ENCODE measurements at places on chromosomes 7 and 10.

DNA sequence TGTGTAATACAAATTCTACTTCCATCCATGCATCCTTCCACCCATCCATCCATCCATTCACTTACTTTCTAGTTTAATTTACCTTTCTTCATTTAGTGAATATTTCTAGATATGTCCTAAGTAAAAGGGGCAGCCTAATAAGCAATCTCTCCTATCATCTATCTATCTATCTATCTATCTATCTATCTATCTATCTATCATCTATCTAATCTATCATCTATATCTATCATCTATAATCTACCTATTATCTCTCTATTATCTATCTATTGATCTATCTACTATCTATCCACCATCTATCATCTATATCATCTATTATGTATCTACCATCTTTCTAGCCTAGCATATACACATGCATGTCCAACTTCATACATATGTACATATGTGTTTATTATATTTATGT, 104.2 kb downstream of the PTPN20 start:
- no peak for DNase-seq

- DNase-seq: no peak
These were observed 88.7 kb downstream of the TMEM168 start for GRCh38 chr7:112701456-112701855.

DNA sequence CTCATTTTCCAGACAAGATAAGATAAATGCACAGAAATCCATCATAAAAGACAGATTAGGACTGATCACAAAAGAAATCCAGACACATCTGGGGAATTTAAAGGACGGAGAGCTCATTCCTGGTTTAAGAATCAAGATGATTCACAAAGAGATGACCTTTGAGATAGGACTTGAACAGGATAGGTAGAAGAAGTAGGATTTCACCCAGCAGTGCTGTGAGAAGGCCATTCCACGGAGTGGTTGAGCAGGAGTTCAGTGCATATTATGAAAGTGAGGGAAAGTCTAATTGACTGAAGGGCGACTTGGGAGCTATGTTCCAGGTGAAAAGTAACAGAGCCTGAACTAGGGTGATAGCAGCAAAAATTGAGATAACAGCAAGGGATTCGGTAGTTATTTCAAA, 73.7 kb downstream of the GAD2 start:
- no peak for DNase-seq

GRCh38 chr10:43203448-43204041, 63.3 kb downstream of the RASGEF1A start:
- DNase-seq: peak; percentile 90

- no peak for DNase-seq
These were observed 43.1 kb downstream of the DENND2A start for GRCh38 chr7:140597428-140597949.

- DNase-seq: no peak
These were observed 126.6 kb downstream of the SORBS1 start for GRCh38 chr10:95434583-95434982.

GRCh38 chr7:151175793-151176311, 8.4 kb upstream of the GBX1 start:
- no peak for DNase-seq

DNA sequence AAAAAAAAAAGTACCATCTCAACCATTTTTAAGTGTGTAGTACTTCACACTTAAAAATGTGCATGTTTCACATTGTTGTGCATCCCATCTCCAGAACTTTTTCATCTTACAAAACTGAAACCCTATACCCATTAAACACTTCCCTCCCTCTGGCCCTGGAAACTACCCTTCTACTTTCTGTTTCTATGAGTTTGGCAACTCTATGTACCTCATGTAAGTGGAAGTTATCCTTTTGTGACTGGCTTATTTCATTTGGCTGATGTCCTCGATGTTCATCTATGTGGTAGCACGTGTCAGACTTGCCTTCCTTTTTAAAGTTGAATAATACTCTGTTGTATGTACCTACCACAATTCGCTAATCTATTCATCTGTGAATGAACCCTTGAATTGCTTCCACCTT, 12.2 kb downstream of the KCNMA1 start:
- DNase-seq: no peak

DNA sequence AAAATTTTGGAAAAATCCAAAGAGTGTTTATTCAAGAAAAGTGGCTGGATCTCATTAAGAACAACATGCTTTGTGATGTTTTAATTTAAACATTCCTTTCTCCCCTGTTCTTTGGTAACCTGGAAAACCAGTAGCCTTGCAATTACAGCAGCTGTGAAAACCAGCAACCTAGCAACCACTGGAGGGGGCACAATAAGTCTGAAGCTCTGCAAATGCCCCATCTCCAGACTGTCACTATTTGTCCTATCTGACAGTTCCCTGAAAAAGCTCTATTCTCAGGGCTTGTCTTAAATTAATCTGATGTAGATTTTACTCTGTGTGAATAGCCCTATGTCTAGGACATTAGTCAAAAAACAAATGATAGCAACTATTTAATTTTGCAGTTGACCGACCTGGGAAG, 137.6 kb upstream of the THSD7A start:
- DNase-seq: no peak

DNA sequence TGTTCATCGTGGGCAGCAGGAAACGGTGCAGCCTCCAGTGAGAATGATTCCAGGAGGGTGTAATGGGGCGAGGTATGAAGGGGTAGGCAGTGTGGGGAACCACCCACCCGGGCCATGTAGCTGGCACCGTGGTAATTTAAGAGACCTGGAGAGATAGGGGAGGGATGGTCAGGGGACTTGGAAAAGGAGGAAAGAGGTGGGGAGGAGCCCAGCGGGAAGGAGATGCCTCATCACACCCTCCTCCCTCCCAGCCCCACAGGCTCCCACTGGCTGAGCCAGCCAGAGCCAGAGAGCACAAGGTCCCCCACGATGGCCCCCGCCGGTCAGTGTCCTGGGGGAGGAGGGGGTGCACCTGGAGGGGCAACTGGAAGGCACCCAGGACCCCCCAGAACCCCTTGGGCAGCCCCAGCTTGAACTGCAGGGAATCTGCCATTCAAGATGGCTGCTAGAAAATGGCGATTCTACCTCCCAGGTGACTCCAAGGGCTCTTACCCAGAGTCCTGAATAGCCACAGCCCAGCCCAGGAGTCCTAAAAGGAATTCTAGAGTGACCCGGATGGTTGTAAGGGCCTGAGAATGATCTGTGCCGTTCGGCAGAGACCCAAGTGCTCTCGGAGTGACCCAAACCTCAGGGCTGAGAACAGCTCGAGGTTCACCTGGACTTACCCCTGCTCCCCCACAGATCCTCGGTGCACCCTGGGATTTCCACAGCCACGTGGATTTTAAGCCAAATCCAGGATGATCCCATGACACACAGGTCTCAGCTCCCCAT, 28.8 kb downstream of the CALML3 start:
- no peak for DNase-seq

GRCh38 chr10:93503075-93503474, 6.7 kb downstream of the CEP55 start:
- DNase-seq: no peak

DNA sequence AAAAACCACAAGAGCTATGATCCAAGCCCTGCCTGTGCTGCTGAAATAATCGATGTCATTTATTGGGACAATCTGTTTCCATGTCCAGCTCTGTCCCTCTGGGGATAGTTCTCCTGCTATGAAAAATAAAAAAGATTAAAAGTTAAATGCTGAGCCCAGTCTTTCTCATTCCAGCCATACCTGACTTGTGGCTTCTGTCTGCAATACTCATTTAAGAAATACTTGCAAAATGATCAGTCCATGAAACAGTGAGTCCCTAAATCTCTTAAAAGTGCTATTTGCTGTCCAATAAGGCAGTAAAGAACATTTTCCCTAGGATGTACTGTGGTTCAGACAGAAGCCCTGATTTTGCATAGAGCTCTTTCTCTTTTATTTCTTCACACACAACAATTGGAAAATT, 91.7 kb downstream of the SLC16A9 start:
- DNase-seq: no peak

Data from T47D (cell line).